ENCODE measurements at places on chromosomes 1 and 21.

DNA sequence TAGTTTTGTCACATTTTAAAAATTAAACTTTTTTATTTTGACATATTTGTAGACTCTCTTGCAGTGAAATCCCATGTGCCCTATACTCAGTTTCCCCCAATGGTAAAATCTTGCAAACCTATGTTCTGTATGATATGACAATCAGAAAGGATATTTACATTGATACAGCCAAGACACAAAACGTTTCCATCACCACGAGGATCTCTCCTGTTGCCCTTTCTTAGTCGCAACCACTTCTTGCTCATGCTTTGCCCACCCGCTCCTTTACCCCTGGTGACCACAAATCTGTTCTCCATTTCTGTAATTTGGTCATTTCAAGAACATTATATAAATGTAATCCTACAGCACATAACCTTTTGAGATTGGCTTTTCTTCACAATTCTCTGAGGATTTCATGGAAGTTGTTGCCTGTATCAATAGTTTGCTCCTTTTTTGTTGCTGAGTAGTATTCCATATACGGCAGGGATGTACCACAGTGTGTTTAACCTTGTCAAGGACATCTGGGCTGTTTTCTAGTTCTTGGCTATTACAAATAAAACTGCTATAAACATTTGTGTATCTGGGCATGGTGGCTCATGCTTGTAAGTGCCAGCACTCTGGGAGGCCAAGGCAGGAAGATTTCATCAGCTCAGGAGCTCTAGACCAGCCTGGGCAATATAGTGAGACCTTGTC is 14.0 kb upstream of the BATF3 start:
- no peak for DNase-seq

DNA sequence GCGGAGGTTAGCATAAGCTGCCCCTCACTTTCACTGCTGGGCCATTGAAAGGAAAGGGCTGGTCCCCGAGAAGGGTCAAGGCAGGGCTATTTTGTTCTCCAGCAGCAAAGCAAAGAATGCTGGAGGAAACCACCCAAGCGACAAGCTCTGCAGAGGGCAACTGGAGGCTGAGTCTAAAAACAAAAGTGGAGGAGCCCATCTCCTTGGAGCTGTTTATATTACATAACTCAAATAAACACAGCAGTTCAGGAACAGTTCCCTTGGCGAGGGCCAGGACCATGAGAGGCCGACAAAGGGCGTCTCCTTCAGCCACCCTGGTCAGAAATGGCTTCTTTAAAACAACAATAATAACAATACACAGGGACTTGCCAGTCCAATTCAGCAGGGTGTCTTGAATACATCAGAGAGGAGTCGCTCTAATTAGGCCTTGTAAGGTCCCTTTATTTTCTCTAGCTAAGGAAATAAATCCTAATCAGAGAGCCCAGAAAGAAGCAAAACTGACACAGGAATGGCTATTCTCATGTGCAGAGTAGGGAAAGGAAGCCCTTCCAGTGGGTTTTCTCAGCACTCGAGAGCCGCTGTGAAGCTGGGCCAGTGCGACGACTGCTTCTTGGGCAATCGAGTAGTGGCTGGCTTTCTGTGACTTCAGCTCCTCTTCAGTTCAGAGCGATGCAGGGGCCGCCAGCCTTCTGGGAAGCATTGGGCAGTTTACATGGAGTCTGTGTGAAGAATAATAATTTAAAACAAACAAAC is 57.0 kb upstream of the TARBP1 start:
- DNase-seq = no peak

- no peak for DNase-seq
Measured at GRCh38 chr1:154871374-154871773, 1.3 kb upstream of the KCNN3 start.

GRCh38 chr21:36396325-36396724 is 11.1 kb downstream of the CHAF1B start:
- DNase-seq = no peak

GRCh38 chr21:34147792-34148418 is 74.5 kb downstream of the MRPS6 start:
- no peak for DNase-seq

Data from T-helper 1 cell (primary cell).